ENCODE measurements at places on chromosomes 2 and 18.

DNA sequence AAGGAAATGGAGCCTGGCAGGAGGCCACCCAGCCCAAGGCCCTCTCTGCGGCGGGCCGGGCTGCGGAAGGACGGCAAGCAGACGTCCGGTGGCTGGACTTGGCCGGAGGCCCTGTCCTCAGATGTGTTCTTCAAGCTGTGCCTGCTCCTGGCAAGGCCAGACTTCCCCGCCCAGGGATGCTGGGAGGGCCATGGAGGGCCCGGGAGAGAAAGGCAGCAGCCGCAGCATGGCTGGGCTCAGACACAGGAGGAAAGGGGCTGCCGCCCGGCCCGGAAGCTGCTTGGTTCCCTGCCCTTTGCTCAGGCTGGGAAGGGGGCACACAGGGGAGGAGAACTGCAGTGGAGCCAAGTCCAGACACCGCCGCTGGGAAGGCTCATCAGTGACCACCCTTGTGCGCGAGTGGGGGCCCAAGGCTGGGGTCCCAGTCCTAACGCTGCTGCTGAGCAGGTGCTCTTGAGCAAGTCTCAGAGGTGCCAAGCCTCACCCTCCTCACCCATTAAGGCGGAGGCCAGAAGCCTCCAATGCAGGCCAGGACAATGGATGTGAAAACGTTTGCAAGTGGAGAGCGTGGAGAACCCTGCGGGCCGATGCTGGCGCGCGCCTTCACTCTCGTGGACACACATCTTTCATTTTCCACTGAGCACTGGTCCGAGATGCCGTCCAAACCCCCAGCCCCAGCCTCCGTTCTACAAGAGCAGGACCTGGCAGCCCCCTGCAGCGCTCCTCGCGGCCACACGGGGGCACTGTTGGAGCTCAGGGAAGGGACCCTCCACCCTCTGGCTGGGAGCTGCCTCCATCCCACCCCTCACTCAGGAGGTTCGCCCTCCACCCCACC is 7.9 kb downstream of the CROCC2 start:
- peak; percentile 66 for DNase-seq

- no peak for DNase-seq
Measured at GRCh38 chr2:19299522-19299921, 58.9 kb downstream of the OSR1 start.

DNA sequence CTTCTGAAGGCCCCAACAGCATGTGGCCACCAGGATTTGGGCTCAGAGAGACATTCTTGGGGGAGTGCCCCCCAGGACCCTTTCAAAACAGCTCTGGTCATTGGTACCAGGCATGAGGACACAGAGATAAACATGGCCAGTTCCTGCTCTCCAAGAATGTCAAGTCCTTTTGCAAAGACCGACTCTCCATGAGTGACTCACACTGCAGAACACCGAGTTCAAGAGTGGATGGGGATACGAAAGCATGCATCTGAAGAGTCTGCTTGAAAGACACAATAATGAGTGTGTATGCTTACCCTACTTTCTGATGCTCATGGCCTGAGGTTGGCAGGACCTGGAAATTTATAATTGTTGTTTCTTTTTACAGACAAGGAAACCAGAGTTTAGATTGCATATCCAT is 450.6 kb downstream of the TSN start:
- DNase-seq: peak; percentile 36

- no peak for DNase-seq
Measured at GRCh38 chr2:9678544-9678943, 47.7 kb upstream of the YWHAQ start.

- DNase-seq: no peak
Measured at GRCh38 chr2:76640905-76641304, 881.3 kb downstream of the LRRTM4 start.

GRCh38 chr2:110702514-110703380 is 24.9 kb upstream of the BUB1 start:
- no peak for DNase-seq

DNA sequence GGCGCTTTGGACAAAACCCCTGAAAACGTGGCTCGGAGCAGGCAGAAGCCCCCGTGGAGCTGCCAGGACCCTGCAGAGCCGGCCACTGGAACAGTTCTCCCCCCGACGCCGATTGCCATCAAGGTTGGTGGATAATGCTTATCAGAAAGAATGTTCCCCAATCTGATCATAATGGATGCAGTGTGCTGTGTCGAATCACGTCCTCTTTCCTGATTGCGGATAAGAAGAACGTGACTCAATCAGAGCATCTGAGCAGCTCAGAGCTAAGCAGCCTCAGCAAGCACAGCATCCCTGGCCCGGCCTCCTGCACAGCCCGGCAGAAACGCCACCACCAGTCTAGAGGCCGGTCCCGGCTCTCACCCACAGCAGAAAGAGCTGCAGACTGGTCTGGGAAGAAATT is 488.0 kb downstream of the EIPR1 start:
- no peak for DNase-seq

- no peak for DNase-seq
Measured at GRCh38 chr2:74439803-74440377, 1.8 kb downstream of the RTKN start.

DNA sequence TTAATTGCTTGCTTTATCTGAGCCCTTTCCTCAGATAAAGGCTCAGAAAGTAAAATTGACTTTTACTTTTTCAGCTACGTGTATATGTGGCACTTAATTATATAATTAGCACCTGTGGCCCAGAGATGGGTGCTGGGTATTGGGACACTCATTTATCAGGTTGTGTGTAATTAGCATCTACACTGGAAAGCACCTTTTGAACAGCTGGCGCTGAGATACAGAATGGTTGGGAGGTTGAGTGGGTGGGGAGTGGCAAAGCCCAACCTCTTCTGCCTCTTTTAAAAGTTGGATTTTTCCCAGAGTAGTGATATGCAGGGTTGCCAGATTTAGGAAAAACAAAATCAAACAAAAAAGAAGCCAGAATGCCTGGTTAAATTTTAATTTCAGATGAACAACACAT is 23.9 kb downstream of the SPTBN1 start:
- DNase-seq: no peak

GRCh38 chr2:226059961-226060627 is 660.6 kb downstream of the NYAP2 start:
- no peak for DNase-seq

DNA sequence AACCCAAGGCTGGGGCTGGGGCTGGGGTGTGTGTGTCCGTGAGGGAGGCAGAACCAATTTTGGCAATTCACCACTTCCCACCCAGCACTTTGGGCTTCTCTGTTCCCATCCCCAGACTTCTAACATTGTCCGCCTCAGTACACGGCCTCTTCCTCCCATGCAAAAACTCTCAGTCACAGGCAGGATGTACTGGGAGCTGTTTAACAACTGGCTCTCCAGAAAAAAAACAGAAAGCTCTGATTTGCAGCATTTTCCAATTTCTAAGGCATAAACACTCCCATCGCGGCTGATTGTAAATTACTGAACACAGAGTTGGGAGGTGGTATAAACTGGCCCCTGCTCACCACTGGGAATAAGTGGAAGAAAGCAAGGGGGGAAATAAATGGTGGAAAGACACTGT is 73.1 kb upstream of the MAP4K3 start:
- DNase-seq: no peak
